Femur (tissue), 1 donor: ENCODE measurements at places on chromosomes 2 and 18.
A peak's percentile ranks its signal among the peaks of the same experiment; 100 is the strongest.

DNA sequence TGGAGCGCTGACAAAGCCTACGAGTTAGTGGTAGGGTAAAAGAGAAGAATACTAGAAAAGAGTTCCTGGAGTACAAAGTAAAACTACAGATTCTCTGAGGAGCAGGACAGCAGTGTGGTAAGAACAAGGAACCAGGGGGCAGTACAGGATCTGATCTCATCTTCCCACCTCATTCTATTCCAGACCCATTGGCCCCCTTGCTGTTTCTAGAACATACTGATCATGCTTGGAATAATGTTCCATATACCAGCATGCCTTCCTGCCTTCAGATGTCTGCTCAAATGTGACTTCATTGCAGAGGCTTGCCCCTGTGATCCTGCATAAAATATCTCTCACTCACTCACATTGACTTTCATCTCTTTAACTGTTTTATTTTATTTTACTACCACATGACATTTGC is 19.3 kb downstream of the MSGN1 start:
- no peak for DNase-seq

GRCh38 chr2:103353774-103354173 is 591.9 kb downstream of the TMEM182 start:
- DNase-seq, result no peak

- no peak for DNase-seq
These were observed 78.0 kb downstream of the SOWAHC start for GRCh38 chr2:109692013-109692743.

- DNase-seq, result no peak
These were observed 277.8 kb upstream of the CNTNAP5 start for GRCh38 chr2:123747326-123747725.

- no peak for DNase-seq
These were observed 707 bp upstream of the DGUOK start for GRCh38 chr2:73925853-73926492.

GRCh38 chr2:23053601-23054000 is 331.4 kb upstream of the KLHL29 start:
- no peak for DNase-seq

GRCh38 chr2:212580117-212580516 is 41.5 kb upstream of the ERBB4 start:
- no peak for DNase-seq

- no peak for DNase-seq
These were observed 37.4 kb upstream of the SLC39A10 start for GRCh38 chr2:195619590-195619989.

GRCh38 chr2:64655018-64655664 is 1.4 kb upstream of the SERTAD2 start:
- no peak for DNase-seq

GRCh38 chr2:16686641-16687040 is 21.0 kb upstream of the CYRIA start:
- DNase-seq, result no peak

- no peak for DNase-seq
These were observed 59.7 kb downstream of the TTC32 start for GRCh38 chr2:19841918-19842693.

DNA sequence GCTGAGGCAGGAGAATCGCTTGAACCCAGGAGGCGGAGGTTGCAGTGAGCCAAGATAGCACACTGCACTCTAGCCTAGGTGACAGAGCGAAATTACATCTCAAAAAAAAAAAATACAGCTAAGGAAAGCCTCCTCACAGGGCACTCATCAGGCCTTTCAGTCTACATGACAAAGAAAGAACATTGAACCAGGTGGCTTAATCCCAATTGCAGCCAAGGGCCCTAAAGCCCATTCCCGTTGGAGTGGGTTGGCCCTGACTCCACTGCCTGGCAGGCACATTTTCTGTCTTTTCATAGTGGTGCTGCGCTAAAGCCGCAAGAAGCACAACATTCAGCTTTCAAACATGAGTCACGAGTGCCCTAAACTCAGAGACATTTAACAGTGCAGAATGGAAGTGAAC is 372.5 kb downstream of the RNF144A start:
- DNase-seq, result no peak

DNA sequence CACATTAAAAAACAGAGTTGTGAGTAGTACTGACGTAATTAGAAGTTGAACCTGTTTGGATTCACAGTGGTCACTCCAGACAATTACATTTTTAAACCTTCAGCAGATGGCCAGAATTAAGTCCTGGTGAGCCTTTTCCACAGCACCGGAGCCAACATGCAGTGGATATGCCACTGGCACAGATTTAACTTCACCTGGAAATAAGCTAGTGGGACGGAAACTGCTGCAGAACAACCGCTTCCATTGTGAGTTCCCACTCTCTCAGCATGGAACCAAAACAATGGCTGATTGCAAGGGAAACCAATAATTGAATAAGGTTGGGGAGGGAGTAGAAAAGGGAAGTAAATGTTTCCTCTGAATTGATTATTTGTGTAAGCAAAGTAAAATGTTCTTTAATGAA is 515.1 kb downstream of the STK39 start:
- no peak for DNase-seq

- no peak for DNase-seq
These were observed 60.9 kb upstream of the SLC9A2 start for GRCh38 chr2:102558463-102558862.

DNA sequence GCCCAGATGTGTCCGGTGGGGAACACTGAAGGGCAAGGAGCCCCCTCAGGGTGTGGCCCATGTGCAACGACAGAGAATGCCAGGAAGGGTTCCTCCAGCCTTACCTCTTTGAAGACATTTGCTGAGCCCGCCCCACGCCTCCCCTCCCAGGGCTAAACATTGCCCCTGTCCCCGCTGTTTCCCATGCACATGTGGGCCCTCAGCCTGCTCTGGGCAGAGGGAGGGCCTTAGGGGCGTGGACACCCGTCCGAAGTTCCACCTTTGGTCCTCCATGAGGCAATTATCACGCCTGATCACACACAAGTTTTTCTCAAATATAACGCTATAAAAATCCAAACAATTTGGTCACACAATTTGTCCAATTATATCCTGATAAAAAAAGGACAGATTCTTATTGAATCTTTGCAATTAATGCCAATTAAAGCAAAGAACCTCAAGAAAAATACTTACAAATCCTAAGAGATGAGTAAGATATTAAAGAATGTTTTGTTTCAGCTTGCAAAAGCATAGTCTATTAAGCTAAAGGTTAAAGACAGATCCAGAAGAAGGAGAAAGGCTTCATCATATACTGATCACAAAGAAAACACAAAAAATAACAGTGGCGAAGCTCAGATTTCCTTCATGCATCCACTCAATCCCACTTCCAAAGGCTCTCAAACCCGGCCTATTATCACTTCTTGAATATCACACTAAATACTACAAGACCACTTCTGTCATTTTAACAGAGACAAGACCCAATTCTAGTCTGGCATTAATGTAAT is 55.2 kb upstream of the LDLRAD4 start:
- DNase-seq, result no peak

GRCh38 chr2:120005834-120006521 is 6.9 kb upstream of the EPB41L5 start:
- no peak for DNase-seq

GRCh38 chr2:216206821-216207220 is 97.7 kb downstream of the XRCC5 start:
- no peak for DNase-seq

DNA sequence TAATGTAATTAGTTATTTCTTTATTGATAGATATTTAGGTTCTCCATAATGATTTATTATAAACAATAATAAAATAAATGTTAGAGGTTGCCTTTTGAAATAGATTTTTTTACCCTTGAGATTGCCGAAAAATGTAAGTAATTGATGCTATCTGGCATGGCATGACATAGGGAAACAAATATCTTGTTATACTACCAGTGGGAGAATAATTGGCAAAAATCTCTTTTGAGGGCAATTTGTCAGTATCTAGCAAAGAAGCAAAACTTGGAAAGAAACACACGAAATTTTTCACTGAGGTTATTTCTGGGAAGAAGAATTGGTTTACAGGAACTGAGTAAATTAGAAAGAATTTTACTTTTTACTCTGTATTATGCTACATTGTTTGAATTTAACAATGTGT is 547.2 kb upstream of the SETBP1 start:
- no peak for DNase-seq

DNA sequence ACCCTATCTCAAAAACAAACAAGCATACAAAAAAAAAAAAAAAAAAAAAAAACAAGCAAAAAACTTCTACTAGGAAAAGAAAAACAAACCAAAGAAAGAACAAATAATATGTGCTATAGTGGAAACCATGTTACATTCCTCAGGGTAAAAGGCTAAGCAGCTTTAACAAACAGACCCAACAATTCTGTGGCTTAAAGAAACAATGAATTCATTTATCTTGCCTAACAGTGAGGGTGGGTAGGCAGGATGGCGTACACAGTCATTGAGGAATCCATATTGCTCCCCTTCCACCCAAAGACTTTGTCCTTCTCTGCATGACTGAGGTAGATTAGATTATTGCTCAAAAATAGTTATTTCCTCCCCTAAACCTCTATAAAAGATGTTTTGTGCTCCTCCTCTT is 63.1 kb upstream of the ITGA6 start:
- DNase-seq, result no peak

GRCh38 chr2:60555066-60555782 is 1.8 kb upstream of the BCL11A start:
- peak; percentile 82 for DNase-seq

- no peak for DNase-seq
These were observed 256.5 kb downstream of the CDH20 start for GRCh38 chr18:61589724-61590065.

DNA sequence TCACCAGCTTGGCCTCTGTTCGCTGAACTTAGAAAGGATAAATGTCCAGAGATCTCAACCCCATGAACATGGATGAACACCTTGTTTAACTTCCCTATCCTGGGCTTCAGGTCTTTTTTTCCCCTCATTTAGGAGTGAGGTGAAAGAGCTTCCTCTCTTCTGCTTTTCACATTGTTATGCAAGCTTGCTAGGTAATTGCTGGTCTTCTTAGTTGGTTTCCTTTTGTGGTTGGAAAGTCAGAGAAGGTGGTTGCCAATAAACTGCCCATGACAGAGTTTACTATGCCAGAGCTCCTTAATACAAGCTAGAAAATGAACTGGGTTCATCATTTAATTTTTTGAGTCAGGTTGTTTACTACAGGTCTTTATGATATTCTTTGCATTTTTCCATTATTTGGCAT is 16.6 kb downstream of the SLC9A4 start:
- DNase-seq, result no peak

DNA sequence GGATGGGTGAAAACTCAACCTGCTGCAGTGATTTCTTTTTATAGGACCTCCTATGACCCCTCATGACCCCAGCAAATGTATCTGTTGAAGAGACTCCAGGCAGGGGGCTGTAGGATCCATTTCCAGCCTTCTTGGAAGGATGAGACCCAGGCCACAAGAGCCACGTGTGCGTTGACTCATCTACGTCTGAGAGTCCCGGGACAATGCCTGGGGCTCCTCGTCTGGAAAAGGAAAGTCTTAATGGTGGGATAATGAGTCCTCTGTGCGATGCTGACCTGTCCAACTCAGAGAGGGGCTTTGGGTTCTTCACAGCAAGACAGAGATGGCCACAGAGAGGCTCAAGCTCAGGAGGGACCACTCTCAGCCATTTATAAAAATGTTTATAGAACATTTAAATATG is 80.8 kb downstream of the SMIM21 start:
- DNase-seq, result no peak

DNA sequence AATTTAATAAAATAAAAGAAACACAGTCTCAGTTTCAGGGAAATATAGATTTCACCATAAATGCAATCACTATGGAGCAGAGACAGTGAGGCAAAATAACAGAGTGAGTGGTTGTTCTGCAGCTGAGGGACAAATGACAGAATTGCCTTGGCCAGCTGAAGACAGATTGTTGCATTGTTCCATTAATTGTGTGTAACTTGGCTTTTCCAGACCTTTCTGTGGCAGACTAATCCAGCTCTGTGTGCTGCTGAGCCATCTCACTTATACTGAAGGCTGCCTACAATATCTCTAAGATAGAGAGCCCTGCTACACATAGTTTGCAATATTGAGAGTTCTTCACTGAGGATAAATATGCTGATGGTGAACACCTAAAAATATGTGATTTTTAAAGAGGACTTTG is 11.5 kb downstream of the LRRTM1 start:
- DNase-seq, result no peak

DNA sequence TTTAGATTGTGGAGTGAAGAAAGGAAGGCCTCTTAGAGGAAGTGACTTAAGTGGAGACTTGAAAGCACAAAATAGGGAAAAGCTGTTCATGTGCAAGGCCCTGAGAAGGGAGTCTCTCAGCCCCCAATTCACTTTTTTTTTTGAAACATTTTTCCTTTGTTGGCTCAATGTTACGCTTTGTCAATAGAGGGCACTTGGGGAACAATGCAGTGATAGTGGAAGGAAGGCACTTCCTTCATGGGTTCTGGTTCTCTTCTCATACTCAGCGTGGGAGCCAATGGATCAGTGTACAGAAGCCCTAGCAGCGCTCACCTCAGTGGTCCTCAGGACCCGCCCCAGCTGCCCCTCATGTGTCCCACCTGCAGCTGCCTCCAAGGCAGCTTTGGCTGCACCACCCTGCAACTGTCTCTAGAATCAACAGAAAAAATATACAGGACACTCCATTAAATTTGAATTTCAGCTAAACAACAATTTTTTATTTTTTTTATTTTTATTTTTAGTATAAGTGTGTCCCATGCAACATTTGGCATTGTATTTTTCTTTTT is 8.6 kb upstream of the C2orf42 start:
- no peak for DNase-seq
